ENCODE measurements at places on chromosomes 13 and 19.

DNA sequence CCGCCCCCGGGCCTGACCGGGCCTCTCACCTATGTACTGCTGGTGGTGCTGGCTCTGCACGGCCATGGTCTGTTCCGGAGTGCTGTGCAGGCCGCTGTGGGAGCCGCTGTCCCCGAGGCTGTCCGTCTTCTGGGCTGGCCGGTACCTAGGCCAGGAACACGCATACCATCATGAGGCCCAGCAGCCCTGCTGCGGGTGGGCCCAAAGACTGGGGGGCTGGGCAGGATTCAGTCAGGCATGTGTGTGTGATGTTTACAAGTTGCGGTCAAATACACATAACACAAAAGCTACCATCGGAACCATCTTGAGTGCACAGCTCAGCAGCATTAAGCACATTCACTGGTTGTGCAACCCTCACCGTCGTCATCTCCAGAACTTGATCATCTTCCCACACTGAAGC, 32.2 kb upstream of the RANBP3 start:
- H3K4me3 ChIP-seq: no peak overlapping the region
- H3K36me3 ChIP-seq: peaks cover 26% of the 10 kb centered on the region
- no peaks in the 10 kb centered on the region for H3K27me3 ChIP-seq

GRCh38 chr13:28044608-28045007, 55.8 kb downstream of the FLT3 start:
- H3K36me3 ChIP-seq: no peaks in the 10 kb centered on the region
- no peaks in the 10 kb centered on the region for H3K27me3 ChIP-seq
- no peaks in the 10 kb centered on the region for H3K4me1 ChIP-seq
- H3K4me3 ChIP-seq: no peak overlapping the region

DNA sequence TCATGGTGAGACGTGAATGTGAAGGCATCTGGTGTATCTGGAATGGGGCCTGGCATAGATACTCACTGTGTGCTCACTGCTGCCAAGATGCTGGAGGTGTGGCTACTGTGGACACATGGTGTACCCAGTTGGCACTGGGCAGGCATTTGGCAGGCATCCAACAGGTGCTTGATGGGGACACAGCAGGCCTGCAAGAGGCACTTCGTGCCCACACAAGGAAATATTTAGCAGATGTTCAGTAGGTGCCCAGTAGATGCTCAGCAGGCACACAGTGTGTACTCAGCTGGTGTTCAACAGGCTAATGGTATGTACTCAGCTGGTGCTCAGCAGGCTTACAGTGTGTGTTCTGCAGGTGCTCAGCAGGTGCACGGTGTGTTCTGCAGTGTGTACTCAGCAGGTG, 14.2 kb downstream of the CRTC1 start:
- no peak overlapping the region for H3K27ac ChIP-seq
- peaks cover 15% of the 10 kb centered on the region for H3K4me1 ChIP-seq
- no peaks in the 10 kb centered on the region for H3K27me3 ChIP-seq
- H3K36me3 ChIP-seq: no peaks in the 10 kb centered on the region
- DNase-seq: no peak

DNA sequence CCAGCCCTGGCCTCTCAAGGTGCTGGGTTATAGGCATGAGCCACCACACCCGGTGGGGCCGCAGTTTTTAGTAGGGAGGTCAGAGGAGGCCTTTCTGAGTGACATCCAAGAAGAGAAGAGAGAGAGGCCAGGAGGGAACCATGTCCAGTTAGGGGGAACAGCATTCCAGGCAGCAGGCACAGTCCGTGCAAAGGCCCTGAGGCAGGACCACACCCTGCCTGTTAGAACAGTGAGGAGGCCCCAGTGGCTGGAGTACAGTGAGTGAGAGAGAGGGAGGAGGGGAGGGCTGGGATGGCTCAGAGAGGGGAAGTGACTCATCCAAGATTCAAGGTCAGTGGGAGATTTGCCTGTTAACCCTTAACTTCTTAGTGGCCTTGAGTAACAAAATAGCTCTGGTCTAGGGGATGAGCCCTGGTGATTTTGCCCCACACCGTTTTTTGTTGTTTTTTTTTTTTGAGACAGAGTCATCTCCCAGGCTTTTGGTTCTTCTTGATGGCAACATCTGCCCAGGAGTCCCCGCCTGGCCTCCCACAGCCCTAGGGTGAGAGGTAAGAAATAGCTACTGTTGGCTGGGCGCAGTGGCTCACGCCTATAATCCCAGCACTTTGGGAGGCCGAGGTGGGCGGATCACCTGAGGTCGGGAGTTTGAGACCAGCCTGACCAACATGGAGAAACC, 2.7 kb upstream of the PLIN3 start:
- no peaks in the 10 kb centered on the region for H3K36me3 ChIP-seq
- DNase-seq: peak; percentile 89
- peaks cover 6% of the 10 kb centered on the region for H3K4me1 ChIP-seq
- H3K27ac ChIP-seq: peak overlapping the region; percentile 87
- H3K4me3 ChIP-seq: no peak overlapping the region

DNA sequence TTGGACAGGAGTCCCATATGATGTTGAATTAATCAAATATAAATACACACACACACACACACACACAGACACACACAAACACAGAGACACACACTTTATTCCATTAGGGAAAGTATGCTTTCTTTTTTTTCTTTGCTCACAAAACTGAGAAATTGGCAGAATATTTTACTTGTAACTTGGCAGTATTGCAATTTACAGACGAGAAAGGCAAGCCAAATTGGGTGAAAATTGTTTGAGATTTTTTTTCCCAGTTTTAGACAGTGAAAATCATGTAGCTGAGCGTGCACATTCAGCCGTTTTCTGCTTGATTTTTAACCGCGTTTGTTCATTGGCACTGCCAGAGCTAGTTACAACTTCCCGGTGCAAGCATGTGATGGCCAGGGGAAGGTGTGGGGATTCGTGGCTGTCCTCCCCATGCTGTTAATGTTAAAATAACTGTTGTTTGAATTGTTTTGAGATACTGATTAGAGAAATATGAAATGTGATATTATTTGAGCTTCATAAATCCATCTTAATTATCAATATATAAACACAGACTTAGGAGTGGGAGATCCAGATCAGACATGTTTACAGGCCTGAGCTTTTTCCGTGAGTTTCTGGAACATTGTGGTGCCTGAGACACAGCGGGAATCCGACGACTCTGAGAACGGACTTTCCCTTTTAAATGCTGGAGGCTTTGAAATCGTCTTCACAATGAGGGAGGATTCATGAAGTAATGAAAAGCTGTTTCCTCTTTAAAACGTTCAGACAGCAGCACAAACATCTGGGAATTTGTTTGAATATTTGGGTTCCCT, 125.5 kb downstream of the KCNRG start:
- H3K4me1 ChIP-seq: no peaks in the 10 kb centered on the region
- H3K27me3 ChIP-seq: no peaks in the 10 kb centered on the region
- DNase-seq: no peak
- no peak overlapping the region for H3K27ac ChIP-seq

DNA sequence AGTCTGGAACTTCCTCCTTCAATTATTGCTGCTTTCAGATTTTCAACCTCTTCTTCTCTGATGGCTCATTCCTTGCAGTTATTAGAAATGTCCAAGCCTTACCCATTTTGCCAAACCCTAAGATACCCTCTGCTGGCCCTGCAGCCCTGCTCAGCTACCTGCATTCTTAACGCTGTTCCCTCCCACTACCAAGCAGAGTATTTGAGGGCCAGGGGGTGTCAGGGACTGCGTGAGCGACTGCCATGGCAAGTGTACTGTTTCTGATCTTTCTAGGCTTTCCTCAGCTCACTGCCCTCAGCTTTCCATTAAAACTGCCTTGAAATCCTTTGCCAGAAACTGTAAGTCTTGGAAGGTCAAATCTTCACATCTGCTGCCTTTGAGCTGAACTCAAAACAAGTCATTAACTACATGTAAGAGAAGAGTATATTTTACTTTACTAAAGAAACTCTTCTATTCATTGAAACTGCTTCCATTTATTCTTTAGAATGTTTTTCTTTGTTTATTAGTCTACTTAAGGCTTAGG, 41.0 kb downstream of the HS6ST3 start:
- no peaks in the 10 kb centered on the region for H3K4me1 ChIP-seq
- H3K4me3 ChIP-seq: no peak overlapping the region
- DNase-seq: no peak

DNA sequence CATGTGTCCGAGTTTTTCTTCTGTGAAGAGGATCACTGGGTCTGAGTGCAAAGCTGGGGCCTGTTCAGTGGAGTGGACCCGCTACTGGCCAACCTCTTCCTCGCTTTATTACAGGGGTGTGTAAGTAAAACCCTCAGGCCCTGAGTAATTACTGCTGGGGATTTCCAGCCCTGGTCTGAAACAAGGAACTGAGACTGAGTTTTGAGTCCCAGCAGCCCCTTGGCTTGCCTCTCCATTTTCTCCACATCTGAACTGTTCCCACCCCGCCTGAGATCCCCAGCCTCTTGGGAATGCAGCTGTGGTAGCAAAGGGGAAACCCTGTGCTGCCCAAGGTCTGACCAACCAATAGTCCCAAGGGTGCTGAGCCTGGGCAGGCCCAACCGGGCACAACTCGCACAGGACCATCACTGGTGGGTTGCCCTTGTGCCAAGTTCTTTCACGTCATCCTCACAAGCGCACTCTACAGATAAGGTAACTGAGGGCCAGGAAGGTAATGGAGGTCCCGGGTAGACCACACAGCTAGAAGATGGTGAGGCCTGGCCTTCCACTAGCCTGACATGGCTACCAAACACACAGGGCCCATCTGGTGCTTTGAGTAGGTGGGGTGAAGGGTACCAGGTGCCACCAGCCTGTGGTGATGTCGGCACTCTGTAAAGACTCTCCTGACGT, 13.7 kb upstream of the SLC35E1 start:
- no peaks in the 10 kb centered on the region for H3K27me3 ChIP-seq
- no peak for DNase-seq
- no peak overlapping the region for H3K4me3 ChIP-seq

DNA sequence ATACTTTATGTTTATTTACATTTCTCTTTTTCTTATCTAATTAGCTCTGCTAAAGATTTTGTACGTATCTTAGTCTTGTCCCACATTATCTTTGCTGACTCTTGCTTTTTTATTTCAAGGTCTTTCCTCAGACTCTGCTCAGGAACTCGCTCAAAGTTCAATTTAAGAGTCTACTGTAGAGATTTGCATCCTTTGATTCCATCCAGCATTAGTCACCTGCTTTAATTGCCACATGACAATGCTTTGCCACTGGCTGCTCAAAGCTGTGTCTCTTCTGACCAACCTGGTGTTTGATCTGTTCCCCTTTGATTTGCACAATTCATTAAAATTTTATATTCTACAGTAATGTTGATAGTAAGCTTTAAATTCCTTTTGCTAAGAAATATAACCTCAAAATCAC, 157.9 kb upstream of the FREM2 start:
- no peaks in the 10 kb centered on the region for H3K4me1 ChIP-seq
- no peak overlapping the region for H3K27ac ChIP-seq
- no peaks in the 10 kb centered on the region for H3K36me3 ChIP-seq
- H3K27me3 ChIP-seq: no peaks in the 10 kb centered on the region

DNA sequence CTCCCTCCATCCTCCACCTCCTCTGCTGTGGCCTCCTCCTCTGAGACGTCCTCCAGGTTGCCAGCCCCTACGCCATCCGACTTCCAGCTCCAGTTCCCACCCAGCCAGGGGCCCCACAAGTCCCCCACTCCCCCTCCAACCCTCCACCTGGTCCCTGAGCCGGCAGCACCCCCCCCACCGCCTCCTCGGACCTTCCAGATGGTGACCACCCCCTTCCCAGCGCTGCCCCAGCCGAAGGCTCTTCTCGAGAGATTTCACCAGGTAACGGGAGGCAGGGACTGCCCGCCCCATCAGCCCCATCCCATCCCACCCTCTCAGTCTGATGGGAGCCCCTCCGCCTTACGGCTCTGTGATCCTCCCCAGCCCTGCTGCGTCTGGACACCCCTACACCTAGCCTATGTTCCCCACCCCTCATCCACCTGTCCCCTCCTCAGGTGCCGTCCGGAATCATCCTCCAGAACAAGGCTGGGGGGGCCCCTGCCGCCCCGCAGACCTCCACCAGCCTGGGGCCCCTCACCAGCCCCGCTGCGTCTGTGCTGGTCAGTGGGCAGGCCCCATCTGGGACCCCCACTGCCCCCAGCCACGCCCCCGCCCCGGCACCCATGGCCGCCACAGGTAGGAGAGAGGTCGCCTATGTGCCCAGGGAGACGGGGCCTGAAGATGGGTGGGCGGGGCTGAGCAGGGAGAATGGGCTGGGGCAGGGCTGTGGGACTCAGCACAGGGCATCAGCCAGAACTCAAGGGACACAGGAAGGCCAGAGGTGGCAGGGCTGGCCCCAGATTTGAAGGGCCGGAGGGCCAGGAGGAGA, 18.6 kb upstream of the EHD2 start:
- peaks cover 24% of the 10 kb centered on the region for H3K36me3 ChIP-seq
- H3K4me3 ChIP-seq: no peak overlapping the region
- H3K27me3 ChIP-seq: no peaks in the 10 kb centered on the region
- no peak for DNase-seq
- H3K4me1 ChIP-seq: no peaks in the 10 kb centered on the region

DNA sequence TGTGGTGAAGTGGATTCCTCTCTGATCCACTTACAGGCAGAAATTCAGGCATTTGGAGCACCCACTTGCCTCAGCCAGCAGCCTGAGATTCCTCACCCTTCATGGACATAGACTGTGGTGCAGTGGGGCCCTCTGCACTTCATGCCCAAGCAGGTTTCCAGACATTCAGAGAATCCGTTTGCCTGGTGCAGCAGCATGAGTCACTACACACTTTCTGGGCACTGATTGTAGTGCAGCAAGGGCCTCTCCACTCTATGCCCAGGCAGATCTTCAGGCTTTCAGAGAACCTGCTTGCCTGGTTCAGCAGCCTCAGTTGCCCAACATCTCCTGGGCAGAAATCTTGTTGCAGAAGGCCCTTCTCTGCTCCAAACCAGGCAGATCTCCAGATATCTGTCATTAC, 920.9 kb downstream of the SLITRK5 start:
- no peak overlapping the region for H3K4me3 ChIP-seq
- H3K4me1 ChIP-seq: no peaks in the 10 kb centered on the region
- no peaks in the 10 kb centered on the region for H3K36me3 ChIP-seq

GRCh38 chr13:72181661-72182060, 314.7 kb upstream of the DACH1 start:
- no peak overlapping the region for H3K27ac ChIP-seq
- no peak overlapping the region for H3K4me3 ChIP-seq
- H3K36me3 ChIP-seq: no peaks in the 10 kb centered on the region
- H3K4me1 ChIP-seq: no peaks in the 10 kb centered on the region
- H3K27me3 ChIP-seq: no peaks in the 10 kb centered on the region

DNA sequence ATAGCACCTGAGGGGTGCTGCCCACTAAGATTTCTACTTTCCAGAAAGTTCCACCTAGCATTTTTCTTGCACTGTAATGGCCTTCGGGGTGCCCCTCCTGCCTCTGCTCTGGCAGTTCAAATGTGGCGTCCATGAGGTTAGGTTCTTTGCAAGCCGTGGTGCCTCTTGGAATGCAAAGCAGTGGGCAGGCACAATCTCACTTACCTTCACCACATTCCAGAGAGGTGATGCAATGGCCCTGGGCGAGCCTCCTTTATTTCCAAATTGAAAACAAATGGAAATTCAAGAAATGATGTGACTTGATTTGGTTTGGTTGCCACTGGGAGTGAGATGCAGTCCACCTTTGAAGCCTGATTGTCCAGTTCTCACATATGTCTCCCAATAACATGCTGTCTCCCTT, 46.9 kb downstream of the FGF9 start:
- H3K4me3 ChIP-seq: no peak overlapping the region
- no peaks in the 10 kb centered on the region for H3K27me3 ChIP-seq
- no peak overlapping the region for H3K27ac ChIP-seq
- H3K4me1 ChIP-seq: no peaks in the 10 kb centered on the region
- no peak for DNase-seq
